PC-9 (cell line): ENCODE measurements at places on chromosomes 12 and 14.

- DNase-seq: no peak
These were observed 487.1 kb downstream of the NELL2 start for GRCh38 chr12:44389038-44389437.

DNA sequence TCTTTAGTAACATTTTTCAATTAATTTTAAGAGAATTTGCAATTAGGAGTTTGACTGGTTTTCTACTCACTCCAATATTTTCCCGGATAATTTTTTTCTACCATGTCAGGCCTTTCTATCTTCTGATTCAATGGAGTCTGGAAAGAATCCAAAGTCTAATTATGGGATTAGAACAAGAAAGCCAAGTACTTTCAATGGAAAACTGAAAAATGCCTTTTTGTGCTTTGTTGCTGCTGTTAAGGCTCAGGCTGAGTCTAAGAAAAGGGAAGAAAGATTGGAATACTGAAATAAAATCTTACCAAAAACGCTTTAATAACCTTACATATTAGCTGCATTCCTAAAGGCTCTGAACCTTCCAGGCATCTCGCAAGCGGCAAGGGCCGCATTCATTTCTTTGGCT lies 24.4 kb upstream of the DHRS4 start:
- no peak for DNase-seq

GRCh38 chr12:112319395-112319794 lies 62.8 kb downstream of the HECTD4 start:
- DNase-seq: no peak

DNA sequence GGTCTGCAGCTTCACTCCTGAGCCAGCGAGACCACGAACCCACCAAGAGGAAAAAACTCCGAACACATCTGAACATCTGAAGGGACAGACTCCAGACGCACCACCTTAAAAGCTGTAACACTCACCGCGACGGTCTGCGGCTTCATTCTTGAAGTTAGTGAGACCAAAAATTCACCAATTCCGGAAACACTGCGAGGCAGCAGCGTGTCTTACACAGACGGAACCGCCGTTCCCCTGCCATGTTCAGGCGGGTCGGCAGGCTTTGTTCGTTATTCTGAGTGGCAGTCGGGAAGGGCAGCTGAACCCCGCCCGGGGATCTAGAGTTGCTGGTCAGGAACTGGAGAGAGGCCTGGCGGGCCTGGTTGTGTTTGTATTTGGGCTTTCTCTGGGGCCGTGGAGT lies 20.3 kb upstream of the LPCAT3 start:
- DNase-seq: no peak

- no peak for DNase-seq
These were observed 390.0 kb upstream of the NOVA1 start for GRCh38 chr14:26987744-26988363.

- no peak for DNase-seq
These were observed 190.2 kb downstream of the KIF26A start for GRCh38 chr14:104328607-104329006.

GRCh38 chr12:116528065-116528464 lies 31.1 kb upstream of the MAP1LC3B2 start:
- peak; percentile 95 for DNase-seq

DNA sequence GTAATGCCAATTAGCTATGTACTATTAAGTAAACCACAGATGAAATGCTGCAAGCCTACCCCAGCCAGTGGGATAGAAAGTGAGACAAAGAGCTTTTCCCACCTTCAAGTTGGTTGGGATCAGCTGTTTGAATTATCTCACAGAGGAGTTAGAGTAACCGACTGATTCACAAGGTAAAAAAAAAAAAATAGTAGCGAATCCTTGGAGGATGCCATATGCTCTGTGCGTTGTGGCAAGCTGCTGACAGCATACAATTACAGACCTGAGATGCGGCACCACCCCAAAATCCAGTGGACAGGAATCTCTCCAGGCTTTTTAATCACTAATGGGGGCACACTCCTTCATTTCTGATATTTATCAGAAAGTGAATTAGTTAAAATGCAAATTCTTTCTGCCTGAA lies 157.0 kb upstream of the RMST start:
- DNase-seq: no peak

- DNase-seq: no peak
These were observed 688.8 kb downstream of the TMEM121 start for GRCh38 chr14:106215229-106215628.

DNA sequence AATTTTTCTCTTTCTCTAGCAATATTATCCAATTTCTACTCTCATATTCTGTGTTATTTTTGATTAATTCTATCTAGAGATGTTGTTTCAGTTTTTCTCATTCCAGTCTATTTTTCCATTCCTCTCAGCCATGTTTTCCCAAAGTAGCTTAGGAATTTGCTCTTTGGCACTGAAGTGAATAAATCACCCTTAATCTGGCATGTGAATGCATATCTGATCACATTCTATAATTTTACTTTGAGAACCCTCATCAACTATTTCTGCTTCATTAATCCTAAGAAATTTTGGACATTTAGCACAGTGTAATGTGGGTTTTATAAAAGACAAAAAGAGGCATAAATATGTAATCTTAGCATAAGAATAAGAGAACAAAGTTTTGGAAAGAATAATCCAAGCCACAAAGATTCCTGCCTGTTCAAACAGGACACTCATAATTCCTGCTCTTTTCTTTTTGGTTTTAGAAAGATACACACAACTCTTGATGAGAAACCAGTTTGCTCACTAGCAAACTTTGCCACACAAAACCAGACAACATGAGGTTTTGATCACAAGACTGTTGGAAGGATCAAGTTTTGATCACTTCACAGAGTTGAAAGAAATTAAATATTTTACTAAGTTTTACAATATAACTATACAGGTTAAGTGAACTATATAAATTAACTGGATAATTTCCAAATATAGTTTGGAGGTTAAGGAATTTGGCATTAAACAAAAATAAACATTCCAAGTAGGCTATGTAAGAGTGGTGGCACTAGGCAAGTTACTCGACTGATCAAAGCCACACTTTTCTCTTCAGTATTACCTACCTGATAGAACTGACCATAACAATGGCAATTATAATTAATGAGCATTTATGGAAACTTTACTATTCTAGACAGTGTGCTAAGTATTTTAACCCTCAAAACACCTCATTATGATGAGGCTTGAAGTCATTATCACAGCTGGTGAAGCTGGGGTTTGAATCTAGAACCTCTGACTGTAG lies 226.6 kb upstream of the TMTC1 start:
- DNase-seq: no peak
